ENCODE measurements at places on chromosomes 2 and 18.

- DNase-seq = no peak
These were observed 142.9 kb upstream of the KLF7 start for GRCh38 chr2:207308519-207309224.

DNA sequence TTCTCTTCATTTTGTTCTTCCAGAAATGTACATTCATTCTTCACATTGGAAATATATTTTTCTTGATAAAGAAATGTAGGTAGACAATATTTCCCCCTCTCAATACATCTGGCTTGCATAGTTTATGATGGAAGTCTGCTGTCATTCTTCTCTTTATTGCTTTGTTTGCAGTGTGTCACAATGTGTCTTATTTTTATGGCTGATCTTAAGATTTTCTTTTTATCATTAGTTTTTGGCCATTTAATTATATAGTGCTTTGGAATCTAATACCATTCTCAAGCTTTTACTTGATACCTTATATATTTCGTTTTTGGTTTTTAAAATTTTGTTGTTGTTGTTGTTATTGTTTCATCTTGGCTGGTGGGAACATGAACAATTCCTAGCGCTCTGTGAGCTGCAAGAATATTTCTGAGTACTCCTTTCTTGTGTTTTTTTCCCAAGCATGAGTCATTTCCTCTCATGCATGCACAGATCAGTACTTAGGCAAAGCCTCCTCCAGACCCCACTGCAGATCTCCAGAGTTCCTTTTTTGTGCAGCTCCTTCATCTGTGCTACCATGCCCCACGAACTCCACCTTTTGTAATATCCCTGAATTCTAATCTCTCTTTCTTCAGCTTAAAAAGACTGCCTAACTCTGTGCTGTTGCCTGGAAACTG lies 13.7 kb upstream of the MMADHC start:
- no peak for DNase-seq

GRCh38 chr18:3346487-3346886 lies 84.6 kb downstream of the MYL12B start:
- DNase-seq = no peak

- no peak for DNase-seq
These were observed 4.0 kb downstream of the CAPN13 start for GRCh38 chr2:30803281-30803680.

- no peak for DNase-seq
These were observed 126.0 kb downstream of the PIGN start for GRCh38 chr18:62060820-62061219.

DNA sequence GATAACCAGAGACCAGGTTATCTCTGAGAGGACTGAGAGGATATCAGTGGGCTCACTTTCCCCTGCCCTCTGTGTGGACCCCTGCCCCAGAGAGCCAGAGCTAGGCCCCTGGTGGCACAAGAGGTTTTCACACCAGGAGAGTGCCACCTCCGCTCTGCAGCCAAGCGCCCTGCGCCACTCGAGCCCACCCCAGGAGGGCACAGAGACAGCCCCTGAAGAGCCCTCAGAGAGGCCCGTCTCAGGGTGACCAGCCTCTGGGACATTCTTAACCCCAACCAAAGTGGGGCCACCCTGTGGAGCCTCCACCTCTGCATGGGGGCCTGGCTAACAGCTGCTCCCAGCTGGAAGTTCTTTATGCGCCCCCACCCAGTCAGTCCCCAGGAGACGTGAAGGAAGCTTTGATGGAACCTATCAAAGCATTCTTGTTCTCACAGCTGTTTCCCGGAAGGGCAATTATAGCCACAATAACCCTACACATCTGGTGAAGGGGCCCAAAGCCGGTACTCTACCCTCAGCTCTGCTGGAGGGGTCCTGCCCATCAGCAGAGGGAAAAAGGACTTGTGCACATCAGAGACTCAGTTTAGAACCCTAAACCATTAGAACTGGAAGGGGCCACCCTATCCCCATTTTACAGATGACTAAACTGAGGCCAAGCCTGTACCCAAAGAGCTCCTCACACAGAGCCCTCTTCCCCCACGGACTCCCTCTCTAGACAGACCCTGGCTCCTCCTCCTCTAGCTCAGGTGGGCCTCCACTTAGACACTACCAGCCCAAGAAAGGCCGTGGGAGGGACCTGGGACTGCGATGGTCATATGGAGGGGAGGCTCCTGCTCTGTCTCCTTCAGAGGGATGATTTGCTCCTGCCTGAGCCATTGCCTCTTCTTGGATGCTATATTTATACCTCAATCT lies 101.1 kb downstream of the ZFP36L2 start:
- no peak for DNase-seq

GRCh38 chr2:169086893-169087467 lies 17.6 kb downstream of the DHRS9 start:
- no peak for DNase-seq

- DNase-seq = no peak
These were observed 5.1 kb upstream of the CALCRL start for GRCh38 chr2:187453078-187453641.

- no peak for DNase-seq
These were observed 11.8 kb upstream of the KCMF1 start for GRCh38 chr2:84959095-84959565.

DNA sequence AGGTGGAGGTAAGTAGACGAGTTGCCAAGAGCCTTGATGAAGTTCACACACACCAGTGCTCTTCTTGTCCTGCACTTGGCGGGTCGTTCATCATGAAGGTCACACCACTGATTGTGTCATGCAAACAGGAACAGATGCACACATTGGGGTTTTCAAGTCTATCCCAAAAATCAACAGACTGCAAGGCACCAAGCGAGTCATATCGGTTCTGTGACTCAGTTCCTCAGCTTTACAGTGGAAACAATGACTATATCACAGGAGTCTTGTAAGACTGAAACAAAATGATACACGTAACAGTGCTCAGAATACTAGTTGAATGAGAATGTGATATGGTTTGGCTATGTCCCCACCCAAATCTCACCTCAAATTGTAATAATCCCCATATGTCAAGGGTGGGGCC lies 526.9 kb upstream of the ID2 start:
- DNase-seq = no peak

DNA sequence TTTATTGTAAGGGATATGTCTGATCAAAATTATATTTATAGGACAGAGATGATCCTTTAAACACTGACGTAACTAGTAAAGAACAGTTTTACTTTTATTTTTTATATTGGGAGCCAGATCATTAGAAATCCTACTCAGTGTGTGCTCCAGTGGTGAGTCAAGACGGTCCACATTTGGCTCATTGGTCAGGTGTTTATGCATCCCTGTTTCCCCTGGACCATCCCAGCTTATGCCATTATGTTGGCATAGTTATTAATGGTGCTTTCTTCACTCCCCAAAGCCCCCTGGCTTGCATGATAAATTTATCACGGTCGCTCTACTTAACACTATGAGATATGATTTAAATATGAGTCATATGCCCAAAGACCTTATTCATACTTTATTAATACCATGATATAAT lies 293.4 kb downstream of the XIRP2 start:
- no peak for DNase-seq

DNA sequence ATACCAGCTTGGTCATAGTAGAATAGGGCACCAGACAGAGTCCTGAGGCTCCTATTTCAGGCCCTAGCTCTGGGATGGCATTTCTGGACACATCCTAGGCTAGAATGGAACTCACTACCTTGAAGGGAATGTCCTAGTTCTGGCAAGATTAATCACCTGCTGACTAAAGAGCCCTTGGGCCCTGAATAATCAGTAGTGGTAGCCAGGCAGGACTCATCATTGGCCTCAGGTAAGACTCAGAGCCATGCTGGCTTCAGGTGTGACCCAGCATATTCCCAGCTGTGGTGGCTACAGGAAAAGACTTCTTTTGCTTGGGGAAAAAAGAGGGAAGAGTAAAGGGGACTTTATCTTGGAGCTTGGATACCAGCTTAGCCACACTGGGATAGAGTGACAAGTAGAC lies 131.0 kb upstream of the SRD5A2 start:
- DNase-seq = no peak

- no peak for DNase-seq
These were observed 201.8 kb downstream of the GBX2 start for GRCh38 chr2:235966396-235966795.

DNA sequence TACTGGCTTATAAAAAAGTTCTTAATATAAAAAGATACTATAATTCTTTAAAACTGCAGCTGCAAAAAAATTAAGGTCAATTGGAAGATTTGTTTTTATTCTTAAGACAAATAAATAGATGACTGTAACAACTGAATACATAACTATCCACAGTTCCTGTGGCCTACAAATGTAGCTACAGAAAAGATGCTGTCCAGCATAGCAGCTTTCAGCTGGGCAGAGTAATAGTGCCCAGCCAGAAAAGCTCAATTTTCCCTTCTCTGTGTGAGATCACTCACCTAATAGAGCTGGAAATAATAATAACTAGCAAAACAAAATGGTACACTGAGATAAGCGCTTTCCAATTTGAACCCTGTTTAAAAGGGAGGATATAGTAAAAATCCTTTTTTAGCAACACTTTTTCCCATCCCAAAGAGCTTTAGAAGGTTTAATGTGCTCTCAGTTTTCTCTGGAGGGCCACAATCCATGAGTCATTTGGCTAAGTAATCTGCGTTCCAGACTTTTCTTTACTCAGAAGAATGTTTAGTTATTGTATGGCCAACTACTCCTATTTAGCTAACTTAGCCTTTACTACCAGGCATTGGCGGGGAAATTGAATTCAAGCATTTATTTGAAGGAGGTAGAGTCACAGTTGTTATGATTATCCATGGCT lies 158.1 kb upstream of the SLC39A10 start:
- DNase-seq = no peak
